Common myeloid progenitor, CD34-positive (primary cell): ENCODE measurements at places on chromosomes 6 and 20.

DNA sequence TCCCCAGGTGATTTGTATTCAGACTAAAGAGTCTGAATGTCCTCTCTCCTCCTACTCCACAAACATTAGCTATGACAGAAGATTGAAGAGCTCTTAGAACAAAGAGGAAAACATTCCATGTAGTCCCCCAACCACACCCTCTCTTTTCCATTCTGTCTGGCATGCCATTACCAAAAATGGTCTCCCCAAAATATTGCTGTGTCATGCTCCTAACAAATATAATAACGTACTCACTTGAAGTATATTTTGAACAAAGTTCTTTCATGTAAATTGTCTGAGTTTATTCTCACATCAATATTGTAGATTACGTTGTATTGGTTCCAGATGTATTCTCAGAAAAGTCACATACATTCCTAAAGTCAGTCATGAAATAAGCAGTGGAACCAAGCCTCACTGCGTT lies 467.3 kb upstream of the IRAK1BP1 start:
- no peak for DNase-seq

DNA sequence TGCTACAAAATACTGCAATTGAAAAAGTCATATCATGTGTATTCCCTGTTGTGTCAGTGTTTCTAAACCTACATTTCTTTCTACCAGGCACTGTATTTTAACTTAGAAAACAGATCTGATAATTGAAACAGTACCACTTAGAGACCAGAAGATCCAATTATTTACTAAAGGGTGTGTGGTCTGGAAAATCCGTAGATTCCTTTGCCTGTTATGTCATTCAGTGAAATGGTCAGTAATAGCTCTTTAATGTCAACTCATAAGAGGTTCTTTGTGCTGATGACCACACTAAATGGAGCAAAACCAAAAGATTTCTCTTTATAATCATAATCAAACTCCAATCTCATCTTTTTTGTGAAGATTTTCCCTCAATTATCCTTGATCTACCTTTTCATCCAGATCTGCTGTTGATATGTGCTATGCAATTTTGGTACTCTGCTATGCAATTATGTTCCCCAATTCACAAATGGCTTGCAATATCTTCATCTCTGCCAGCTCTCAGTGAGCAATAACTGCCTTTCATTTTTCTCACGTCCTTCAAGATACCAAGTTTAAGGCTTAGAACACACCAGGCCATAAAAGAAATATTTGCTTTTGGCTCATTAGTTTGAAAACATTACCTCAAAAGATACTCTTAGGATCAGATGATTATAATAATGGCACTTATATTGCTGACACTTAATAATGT lies 165.5 kb downstream of the MOXD1 start:
- no peak for DNase-seq

GRCh38 chr6:45983062-45983461 lies 32.6 kb downstream of the CLIC5 start:
- DNase-seq = no peak

DNA sequence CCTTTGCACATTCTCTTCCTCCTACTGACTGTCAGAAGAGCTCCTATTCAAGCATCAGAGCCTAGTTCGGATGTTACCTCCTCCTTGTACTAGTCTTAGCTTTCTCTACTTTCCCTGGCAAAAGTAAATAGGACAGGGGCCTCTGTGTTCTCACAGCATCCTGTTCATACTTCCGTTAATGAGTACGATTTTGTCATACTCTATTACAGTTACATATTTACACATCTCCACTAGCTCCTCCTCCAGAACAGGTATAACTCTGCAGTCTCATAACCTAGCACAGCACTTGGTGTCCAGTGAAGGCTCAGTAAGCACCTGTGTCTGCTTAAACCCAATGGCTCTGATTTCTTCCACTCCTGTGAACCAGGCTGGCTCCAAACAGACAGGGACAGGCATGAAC lies 7.0 kb downstream of the ELMO2 start:
- DNase-seq = no peak

GRCh38 chr6:135658481-135658880 lies 160.9 kb upstream of the AHI1 start:
- no peak for DNase-seq

GRCh38 chr6:87698547-87699006 lies 3.5 kb downstream of the AKIRIN2 start:
- DNase-seq = peak; percentile 65

DNA sequence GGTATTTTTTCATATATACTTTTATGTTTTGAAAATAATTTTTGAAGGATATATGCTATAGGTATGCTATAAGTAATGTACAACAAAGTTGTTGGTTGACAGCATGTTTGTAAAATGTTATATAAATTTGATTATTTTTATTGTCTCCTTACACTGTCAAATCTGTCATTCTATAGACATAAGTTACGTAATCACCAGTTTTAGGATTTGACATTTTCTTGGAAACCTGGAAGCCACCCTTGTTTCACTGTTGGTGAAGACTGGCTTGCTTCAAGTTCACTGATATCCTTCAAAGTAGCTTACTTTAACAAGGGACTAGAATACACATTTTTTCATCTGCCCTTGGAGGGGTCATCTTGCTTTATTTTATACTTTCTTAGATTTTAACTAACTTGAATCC lies 1288.6 kb upstream of the EYS start:
- no peak for DNase-seq

DNA sequence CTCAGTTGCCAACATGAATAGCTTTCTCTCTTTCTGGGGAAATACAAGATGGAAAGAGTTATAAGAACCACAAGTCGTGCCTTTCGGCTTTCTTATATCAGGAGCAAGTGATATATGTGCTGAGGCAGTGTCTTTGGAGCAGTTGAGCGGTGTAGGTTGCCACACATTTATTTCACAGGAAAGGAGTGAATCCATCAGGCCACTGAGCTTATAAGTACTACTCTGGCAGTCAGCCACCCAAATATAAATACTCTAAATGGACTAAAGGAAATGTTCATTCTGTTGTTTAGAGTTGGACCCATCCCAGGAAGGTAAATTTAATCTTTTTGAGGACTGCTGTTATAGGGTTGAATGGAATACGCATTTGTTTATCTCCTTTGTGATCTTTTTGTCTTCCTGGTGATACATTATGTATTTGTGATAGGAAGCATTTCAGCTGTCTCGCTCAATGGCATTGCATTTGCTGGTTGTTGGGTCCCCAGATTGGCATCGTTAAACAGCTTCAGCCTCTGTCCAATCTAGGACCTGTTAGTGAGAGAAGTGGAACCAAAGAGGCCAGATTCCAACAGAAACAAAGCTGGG lies 139.7 kb downstream of the SOBP start:
- no peak for DNase-seq

GRCh38 chr6:162485464-162485863 lies 242.1 kb downstream of the PRKN start:
- no peak for DNase-seq

- no peak for DNase-seq
Measured at GRCh38 chr6:50979171-50979525, 160.5 kb downstream of the TFAP2B start.

GRCh38 chr6:100472674-100473073 lies 8.0 kb upstream of the SIM1 start:
- DNase-seq = no peak

DNA sequence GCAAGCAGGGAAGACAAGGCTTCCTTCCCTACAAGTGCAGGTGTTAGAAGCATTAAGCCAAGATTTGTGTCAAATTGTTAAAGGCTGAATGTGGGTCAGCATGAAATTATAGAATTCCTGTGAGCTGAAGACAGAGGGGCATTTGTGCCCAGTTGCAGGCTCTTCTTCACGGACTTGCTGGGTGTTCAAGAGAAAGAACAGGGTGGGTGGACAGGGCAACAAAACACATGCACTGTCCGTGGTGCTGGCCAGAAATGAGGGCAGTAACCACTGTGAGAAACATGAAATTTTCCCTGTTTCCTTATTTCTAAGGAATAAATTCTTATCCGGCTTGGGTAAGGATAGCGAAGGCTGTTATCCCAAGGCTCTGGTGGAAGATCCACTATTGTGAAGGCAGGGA lies 579.5 kb upstream of the HTR1E start:
- DNase-seq = no peak

DNA sequence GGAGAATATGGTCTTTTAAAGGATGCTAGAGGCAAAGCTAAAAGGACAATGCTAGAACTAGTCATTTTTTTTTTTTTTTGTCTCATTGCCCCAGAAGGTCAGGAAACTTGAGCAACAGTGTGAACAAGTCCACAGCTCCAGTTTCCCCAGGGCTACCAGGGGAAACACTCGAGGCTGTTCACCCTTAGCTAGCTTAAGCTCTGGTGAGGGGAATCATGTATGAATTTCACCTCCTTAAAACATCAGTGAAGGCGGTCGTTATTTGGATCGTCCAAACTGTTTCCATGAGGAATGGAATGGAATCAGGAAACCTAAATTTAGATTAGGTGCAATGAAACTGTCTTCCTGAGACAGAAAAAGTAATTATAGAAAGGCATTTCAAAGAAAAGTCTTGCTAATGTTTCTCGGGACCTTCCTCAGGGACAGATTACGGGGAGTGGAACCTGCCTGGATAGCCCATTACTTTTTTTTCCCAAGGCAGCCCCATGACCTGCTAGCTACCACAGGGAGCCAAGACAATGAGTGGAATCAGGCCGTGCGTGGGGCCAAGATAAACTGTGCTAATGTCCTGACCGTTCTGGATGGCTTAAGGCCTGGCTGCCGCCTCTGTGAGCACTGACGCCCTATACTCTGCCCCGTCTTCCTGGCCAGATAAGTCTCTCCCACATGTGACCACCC lies 164.8 kb upstream of the SGK1 start:
- DNase-seq = no peak

GRCh38 chr6:152721956-152722355 lies 24.3 kb downstream of the MYCT1 start:
- DNase-seq = no peak

- DNase-seq = no peak
Measured at GRCh38 chr20:46206992-46207549, 89.0 kb downstream of the CD40 start.

- DNase-seq = no peak
Measured at GRCh38 chr6:151232899-151233298, 6.9 kb upstream of the AKAP12 start.

GRCh38 chr6:121880831-121881230 lies 445.4 kb downstream of the GJA1 start:
- DNase-seq = no peak

GRCh38 chr6:118667988-118668387 lies 16.6 kb upstream of the CEP85L start:
- DNase-seq = no peak

GRCh38 chr6:112348891-112349635 lies 1.9 kb downstream of the RFPL4B start:
- no peak for DNase-seq

GRCh38 chr20:58308290-58308679 lies 1.2 kb upstream of the RAB22A start:
- DNase-seq = peak; percentile 9

DNA sequence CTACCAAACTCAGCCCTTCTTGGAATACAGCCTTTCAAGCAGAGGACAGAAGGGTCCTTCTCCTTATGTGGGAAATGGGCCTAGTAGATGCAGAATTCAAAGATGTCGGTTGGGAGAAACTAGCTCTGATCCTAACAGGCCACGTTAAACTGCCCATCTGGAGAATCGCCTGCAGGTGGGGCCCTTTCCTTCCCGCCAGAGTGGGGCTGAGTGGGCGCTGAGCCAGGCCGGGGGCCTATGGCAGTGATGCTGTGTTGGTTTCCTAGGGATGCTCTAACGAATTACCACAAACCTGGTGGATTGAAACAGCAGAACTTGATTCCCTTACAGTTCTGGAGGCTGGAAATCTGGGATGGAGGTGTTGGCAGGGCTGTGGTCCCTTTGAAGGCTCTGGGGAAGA lies 9.1 kb downstream of the MAPK13 start:
- peak; percentile 69 for DNase-seq

DNA sequence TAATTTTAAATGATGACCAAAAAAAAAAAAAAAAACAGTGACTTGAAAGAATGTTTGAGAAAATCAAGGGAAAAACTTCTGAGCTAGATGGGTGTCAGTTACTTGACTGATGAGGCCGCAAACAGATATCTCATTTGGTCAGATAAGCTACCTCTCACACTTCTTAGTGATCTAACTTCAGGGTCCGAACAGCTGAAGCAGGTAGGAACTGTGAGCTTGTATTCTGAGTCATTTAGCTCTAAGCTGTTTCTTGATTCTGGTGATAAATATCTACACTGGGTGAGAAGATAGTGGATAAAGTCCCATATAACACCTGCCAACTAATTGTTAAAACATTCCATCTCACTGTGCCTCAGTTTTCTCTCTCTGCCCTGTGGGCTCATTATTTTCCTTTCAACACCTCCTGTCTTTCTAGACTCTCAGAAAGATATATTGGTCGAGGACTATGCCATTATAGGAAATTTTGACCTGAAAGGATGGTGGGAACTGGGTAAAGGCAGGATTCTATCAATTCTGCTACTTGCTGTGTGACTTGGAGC lies 7.7 kb downstream of the KIF3B start:
- DNase-seq = no peak

GRCh38 chr6:25447570-25447929 lies 168.4 kb downstream of the CARMIL1 start:
- DNase-seq = no peak

DNA sequence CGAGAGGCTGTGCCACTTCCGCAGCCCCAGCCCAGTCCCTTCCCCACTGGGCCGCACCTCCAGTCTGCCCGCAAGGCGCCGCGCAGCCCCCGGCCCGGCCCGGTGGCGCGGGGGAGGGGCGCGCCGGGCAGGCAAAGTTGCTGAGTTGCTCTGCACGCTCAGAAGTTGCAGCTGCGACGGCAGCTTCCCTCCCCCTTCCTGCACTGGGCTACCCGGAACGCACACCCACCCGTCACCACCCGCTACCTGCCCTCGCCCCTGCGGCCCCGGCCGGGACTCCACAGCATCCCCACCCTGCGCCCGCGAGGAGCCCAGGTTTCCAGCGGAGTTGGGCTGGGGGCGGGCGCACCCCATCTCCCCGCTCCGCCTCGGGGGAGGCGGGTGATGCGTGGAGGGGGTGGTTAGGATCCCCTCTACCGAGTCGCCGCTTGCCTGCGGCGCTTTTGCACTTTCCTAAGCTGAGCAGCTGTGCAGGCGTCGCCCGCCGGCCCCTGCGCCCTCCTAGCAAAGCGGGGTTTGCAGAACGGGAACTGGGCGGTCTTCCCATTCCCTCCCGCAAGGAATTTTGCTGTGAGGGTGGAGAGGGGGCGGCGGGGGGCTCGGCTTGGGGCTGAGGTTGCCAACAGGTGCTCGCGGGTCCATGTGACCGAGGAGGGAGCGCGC lies 55.9 kb upstream of the RREB1 start:
- peak; percentile 91 for DNase-seq

DNA sequence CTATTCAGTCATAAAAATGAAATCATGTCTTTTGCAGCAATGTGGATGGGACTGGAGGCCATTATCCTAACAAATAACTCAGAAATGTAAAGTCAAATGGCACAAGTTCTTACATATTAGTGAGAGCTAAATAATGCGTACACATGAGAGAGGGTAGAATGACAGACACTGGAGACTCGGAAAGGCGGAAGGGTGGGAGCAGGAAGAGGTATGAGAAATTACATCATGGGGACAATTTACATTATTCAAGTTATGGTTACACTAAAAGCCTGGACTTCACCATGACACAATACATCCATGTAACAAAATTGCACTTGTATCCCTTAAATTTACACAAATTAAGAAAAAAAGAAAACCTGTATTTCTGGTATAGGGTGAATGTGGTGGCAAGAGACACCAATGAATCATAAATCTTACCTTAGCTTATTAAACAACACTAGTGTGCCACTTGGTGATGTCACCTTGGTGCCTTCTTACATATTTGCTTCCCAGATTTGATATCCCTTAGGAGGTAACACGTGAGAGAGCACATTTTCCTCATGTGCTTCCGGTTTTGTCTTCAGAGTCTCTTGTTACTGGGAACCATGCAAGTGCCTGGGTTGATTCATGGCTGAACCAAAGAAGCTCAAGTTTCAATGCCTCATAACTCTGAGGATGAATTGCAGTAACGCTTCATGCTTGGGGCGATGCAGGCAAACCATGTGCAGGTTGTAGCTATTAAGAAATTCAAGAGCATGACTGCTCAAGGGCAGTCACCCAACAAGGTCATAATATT lies 84.6 kb downstream of the DCDC2 start:
- DNase-seq = no peak
